NCI-H1436 treated with DMSO at 0.1 percent for 48 hours (cell line): ENCODE measurements at places on chromosomes 16 and 17.

- no peak for DNase-seq
Observed at GRCh38 chr17:17252149-17252661, 15.2 kb upstream of the FLCN start.

DNA sequence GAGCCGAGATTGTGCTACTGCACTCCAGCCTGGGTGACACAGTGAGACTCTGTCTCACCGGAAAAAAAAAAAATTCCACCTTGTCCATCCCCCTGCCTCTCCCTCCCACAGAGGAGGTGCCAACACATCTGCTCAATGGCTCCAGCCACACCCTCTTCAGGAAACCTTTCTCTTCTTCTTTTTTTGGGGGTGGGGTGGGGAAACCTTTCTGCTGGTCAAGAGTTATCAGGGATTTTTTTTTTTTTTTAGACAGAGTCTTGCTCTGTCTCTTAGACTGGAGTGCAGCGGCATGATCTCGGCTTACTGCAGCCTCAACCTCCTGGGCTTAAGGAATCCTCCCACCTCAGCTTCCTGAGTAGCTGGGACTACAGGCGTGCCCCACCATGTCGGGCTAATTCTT lies 18.7 kb downstream of the TNS4 start:
- DNase-seq = no peak

GRCh38 chr16:57175896-57176295 lies 9.9 kb downstream of the PSME3IP1 start:
- no peak for DNase-seq

DNA sequence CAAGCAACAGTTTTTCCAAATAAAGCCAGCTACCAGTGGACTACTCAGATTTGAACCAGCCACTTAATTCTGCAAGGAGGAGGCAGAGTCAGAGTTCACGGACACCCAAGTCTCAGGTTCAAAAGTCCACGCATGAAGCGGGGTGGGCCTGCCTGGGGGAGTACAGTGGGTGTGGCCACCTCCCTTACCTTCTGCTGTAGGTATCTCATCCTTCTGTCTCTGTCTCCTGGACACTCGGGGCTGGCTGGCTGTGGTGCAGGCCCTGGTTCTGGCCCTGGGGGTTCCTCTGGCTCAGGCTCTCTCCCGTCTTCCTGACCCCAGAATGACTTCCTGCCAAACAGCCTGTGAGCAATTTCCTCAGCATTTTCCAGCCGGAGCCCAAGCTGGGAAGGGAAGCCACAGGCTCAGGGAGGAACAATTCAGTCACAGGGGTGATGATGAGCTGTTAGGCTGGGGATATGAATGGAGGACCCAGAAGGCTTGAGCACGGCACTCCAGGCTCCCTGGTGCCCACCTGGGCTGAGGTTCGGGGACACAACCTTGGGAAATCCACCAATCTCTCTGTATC lies 101.9 kb downstream of the LITAF start:
- DNase-seq = no peak

DNA sequence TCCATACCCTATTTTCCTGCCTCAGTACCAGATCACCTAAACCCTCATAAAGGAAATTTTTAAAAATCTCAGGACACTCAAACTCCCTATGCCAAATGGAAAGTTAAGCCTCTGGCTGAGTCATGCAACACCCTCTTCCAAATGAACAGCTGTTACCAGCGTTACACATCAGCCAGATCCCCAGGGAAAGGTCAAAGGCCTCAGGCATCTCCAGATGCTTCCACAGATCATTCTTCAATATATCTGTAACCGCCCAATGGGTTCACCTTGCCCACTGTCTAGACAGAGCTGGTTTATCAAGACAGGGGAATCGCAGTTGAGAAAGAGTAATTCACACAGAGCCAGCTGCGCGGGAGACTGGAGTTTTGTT lies 29.1 kb upstream of the SHCBP1 start:
- DNase-seq = no peak

- DNase-seq = no peak
Observed at GRCh38 chr16:5065813-5066212, at the start of gene C16orf89. C16orf89 (minus strand) TSS chr16:5065956; CDS start chr16:5065908, 48 bp downstream.

DNA sequence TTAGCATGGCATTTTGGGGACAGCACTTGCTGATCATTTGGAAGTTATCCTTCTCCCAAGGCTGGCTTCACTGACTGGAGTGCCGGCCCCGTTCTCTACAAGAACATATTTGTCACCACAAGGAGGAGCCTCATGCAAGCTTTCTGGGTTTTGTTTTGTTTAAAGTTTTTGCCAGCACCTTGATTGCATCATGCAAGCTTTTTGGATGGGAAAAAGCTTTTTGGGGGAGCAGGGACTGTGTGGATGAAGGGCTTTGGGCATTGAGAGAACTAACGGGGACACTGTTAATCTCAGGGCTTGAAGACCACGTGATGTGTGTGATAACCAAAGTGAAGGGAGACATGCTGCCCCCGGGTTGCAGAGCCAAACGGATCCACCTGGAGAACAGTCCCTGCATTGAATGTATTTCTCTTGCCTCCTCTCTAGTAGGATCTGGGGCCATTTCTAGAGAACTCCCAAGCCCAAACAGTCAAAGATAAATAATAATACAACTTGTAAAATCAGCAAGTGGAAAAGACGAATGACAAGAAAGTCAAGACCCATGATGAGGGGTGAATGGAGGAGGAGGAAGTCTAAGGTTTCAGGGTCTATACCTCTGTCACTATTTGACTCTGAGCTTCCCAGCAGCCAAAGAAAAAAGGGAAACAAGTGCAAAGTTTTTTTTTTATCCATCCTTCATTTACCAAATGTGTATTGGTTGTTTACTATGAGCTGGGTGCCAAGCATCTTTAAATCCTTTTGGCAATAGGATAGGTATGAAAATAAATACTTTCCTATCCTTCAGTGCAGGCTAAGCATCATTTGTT lies 17.2 kb downstream of the TMEM114 start:
- no peak for DNase-seq

- no peak for DNase-seq
Observed at GRCh38 chr17:21676281-21677111, 15.8 kb upstream of the KCNJ18 start.

GRCh38 chr16:64225696-64226095 lies 896.2 kb downstream of the CDH11 start:
- no peak for DNase-seq

DNA sequence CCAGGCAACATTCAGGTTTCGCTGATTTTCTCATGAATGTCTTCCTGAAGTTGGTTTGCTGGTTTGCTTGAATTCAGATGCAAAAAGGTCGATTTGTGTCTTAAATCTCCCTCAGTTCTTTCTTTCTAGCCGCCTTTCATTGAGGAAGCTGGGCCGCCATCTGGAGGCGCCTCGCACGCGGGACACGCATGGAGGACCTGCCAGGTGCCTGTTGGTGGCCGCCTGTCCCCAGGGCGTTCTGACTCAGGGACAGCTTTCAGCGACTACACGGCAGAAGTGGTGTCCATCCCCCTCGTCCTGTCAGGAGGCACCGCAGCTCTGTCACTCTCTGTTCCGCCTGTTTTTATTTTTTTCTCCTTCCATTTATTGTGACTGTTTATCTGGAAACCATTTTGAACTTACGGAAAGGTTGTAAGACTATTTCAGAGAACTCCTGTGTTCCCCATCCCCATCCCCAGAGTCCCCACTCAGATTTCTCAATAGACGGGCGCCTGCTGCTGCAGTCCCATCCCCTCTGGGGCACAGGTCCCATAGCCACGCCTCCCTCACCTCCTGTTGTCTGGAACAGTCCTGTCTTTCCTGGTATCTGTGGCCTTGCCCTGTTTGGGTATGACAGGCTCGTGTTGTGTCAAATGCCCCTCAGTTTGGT lies 33.2 kb downstream of the COX4I1 start:
- no peak for DNase-seq

- no peak for DNase-seq
Observed at GRCh38 chr17:21171309-21171922, 42.5 kb downstream of the TMEM11 start.
